Kidney epithelial cell (primary cell): ENCODE measurements at places on chromosomes 11 and 22. TPM values are rescaled to one million over a fixed set of nuclear protein-coding genes. Genes with fewer than 3 reads are reported as not detected.

DNA sequence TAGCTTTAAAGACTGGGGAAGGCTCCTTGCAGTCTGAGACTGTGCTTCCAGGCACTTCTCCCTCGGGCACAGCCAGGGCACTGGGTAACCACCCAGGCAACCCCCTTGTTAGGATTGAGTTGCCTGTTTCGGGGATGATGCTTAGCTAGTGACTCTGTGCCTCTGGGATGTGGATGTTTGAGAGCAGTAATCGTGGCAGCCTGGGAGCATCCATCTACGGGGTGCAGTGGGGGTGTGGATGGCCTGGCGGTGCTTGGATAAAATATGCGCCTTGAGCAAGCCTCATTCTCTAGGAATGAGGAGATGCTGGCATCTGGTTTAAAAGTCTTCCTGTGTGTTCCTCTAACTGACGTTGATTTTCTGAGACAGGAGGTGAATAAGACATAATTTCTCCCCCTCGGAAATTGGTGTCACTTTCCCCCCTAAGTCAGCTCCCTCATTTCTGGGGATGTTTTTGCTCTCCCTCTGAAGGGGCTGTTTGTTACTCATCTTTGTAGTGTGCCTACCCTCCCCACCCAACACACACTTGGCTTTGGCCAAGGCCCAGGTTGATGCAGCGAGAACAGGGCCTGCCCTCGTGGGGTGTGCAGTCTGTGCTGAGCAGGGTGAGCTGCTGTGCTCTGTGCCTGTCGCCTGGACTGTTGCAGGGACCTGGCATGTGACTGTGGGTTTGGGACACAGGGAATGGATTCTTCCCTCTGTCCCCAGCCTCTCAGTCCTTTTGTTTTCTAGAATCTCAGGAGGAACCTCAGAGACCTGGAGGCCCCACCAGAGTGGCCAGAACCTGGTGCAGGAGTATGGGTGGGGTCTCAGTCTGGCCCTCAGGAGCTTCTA is 2.0 kb downstream of the GNAZ start:
- no peak for DNase-seq

Gene HPX
- 0.13 and 0.34 TPM in 2 replicates for total RNA-seq

Gene OR8D1
- not detected in 2 replicates for total RNA-seq

GRCh38 chr11:8332891-8333290 is 69.2 kb upstream of the LMO1 start:
- DNase-seq = no peak

DNA sequence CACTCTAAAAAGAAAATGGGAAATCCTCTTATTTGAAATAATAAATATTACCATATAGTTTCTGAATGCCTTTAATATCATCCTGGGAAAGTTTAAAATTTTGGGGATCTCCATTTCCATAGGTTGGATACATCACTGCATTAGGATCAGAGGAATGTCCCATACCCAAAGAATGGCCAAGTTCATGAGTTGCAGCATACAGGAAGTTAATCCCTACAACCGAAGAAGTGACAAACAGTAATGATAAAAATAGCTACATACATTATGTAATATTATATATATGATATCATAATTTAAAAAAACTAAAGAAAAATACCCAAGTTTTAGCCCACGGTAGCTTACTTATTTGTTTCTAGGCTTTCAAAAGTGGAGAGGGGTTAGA is 7.4 kb downstream of the MMP7 start:
- DNase-seq = no peak

GRCh38 chr22:22940961-22941605 is 53.5 kb downstream of the IGLL5 start:
- DNase-seq = no peak

GRCh38 chr11:43071338-43071737 is 240.5 kb upstream of the API5 start:
- no peak for DNase-seq

- DNase-seq = no peak
These were observed 19.2 kb downstream of the GLYATL1 start for GRCh38 chr11:58958500-58958899.

- DNase-seq = no peak
These were observed at the start of gene SLC15A3 for GRCh38 chr11:60951904-60952741. TSS of gene SLC15A3 (minus strand) at chr11:60952176. CDS start at chr11:60951551, 625 bp downstream.

Gene MIOX
- 0.68 and 1.8 TPM in 2 replicates for total RNA-seq

GRCh38 chr11:19864141-19865140 is 151.8 kb downstream of the NAV2 start:
- DNase-seq = no peak

- DNase-seq = no peak
These were observed 53.3 kb upstream of the CLDN5 start for GRCh38 chr22:19577422-19577966.

- DNase-seq = no peak
These were observed 56.4 kb downstream of the ARFGAP3 start for GRCh38 chr22:42800451-42801251.

GRCh38 chr11:96126917-96127595 is 203.1 kb upstream of the MTMR2 start:
- no peak for DNase-seq
